Activated naive CD4-positive, alpha-beta T cell (primary cell): ENCODE measurements at places on chromosomes 6 and 20.
A peak's percentile ranks its signal among the peaks of the same experiment; 100 is the strongest.

GRCh38 chr6:167644412-167645132 is 182.1 kb upstream of the AFDN start:
- DNase-seq = no peak

DNA sequence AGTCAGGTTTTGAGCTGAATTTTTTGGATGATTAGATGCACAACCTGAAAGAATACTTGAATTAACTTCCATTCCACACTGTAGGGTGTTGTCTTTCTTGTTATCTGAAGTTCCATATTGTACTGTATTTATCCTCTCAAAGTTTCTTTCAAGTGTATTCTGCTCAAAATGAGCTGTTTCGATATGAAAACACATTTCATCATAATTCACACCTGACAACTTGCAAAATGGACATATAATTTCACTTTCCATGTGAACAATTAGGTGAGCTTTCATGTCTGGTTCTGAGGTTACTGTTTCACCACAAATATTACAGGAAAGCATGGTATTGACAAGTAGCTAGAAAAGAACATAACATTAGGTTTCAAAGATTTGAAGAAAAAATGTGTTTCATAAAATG is 1.7 kb downstream of the ZUP1 start:
- DNase-seq = no peak

- DNase-seq = no peak
Measured at GRCh38 chr6:155267411-155267810, 3.6 kb downstream of the CLDN20 start.

DNA sequence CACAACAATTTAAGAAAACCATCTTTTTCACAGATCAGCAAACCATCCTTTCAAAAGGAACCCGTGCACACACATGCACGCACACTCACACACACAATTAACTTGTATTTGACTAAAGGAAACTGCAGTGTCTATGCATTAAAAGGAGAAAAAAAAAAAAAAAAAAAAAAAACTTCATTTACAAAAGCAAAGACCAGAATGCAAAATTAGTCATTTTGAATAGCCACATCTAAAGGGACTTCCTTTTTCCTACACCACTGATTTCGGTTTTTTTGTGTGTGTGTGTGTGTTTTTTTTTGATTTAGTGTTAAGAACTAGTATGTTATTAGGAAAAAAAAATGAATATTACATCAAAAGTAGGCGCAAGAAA is 6.3 kb downstream of the ZMYND8 start:
- no peak for DNase-seq

- DNase-seq = no peak
Measured at GRCh38 chr6:16731478-16732051, 29.7 kb downstream of the ATXN1 start.

GRCh38 chr20:16434062-16434664 is 139.1 kb downstream of the KIF16B start:
- DNase-seq = peak; percentile 8
